Suppressor macrophage (primary cell): ENCODE measurements at places on chromosomes 3 and 15.
A peak's percentile ranks its signal among the peaks of the same experiment; 100 is the strongest.

- DNase-seq = no peak
These were observed 19.2 kb downstream of the UBP1 start for GRCh38 chr3:33420966-33421365.

- DNase-seq = no peak
These were observed 178.7 kb upstream of the TLE3 start for GRCh38 chr15:70276401-70276800.

- no peak for DNase-seq
These were observed 6.9 kb downstream of the MUC20 start for GRCh38 chr3:195727606-195728195.

DNA sequence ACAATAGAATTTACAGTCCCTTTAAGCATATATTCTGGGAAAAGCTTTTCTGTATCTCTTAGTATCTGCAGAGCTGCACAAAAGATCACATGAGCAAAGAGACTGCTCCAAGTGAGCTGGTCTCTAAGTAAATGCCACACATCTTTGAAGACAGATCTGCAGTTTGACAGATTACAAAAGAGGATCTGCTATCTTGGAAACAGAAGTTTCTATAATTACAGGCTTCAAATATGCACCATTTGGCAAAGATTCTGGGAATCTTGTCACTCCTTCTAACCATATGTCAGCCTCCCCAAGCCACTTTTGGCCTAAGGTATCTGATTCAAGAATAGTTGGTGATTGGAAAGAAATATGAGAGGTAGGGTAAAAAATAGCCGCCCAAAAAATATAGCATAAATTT lies 9.6 kb upstream of the CFAP44 start:
- no peak for DNase-seq

GRCh38 chr3:65593780-65594752 lies 444.7 kb downstream of the MAGI1 start:
- DNase-seq = no peak

GRCh38 chr3:46208167-46208704 lies at the start of gene CCR1:
Gene CCR1, minus strand, starts transcription at chr3:46208313. Its CDS starts 4,000 bp downstream, at chr3:46204313.
- DNase-seq = peak; percentile 91

GRCh38 chr15:38555686-38556334 lies 8.8 kb downstream of the RASGRP1 start:
- no peak for DNase-seq

GRCh38 chr3:150291515-150291914 lies 116.6 kb upstream of the TSC22D2 start:
- no peak for DNase-seq

GRCh38 chr3:10836676-10837075 lies 20.6 kb downstream of the SLC6A11 start:
- DNase-seq = no peak

- DNase-seq = no peak
These were observed 21.5 kb downstream of the TTC21A start for GRCh38 chr3:39128951-39129350.

GRCh38 chr3:24220859-24221657 lies 273.6 kb downstream of the THRB start:
- DNase-seq = no peak

- DNase-seq = no peak
These were observed 30.8 kb upstream of the RPN1 start for GRCh38 chr3:128681369-128681829.

GRCh38 chr15:47724346-47724745 lies 7.0 kb downstream of the SEMA6D start:
- DNase-seq = no peak

- no peak for DNase-seq
These were observed 4.8 kb downstream of the CLSTN2 start for GRCh38 chr3:139939681-139940190.

- DNase-seq = no peak
These were observed 57.9 kb downstream of the TCAIM start for GRCh38 chr3:44396200-44397171.

- peak; percentile 88 for DNase-seq
These were observed 13.2 kb downstream of the PFKFB4 start for GRCh38 chr3:48543271-48543866.
